ENCODE measurements at places on chromosomes 2 and 18.

- DNase-seq: no peak
Observed at GRCh38 chr2:136012315-136012714, 26.9 kb upstream of the DARS1 start.

GRCh38 chr2:137837830-137838229 lies 126.4 kb upstream of the HNMT start:
- no peak for DNase-seq

DNA sequence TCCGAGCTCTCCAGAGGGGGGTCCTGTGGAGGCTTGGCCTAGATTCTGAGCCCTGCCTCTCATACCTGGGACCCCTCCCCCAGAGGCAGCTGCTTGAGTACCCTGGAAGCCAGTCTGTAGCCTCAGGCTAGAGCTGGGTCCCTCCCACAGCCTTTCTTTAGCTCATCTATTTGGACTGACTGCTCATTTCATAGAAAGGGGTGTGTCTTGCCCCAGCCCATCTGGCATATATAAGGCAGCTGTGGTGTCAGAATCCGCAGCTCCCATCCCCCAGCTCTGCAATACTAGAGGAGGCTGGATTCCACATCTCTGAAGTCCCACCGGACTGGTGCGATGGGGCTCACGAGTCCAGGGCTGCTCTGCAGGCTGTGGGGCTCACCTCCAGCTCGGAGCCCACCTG lies 26.1 kb downstream of the MPHOSPH10 start:
- DNase-seq: no peak

DNA sequence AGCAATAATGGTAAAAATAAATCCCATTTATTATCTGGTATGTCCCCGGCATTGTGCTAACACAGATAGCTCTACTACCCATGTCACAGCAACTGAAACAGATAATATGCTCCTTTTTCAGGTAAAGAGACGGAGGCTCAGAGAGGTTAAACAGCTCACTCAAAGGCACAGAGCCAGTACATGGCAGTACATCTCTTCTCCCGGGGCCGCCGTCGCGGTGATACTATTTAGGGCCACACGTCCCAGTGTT lies 693 bp upstream of the PDK1 start:
- no peak for DNase-seq

DNA sequence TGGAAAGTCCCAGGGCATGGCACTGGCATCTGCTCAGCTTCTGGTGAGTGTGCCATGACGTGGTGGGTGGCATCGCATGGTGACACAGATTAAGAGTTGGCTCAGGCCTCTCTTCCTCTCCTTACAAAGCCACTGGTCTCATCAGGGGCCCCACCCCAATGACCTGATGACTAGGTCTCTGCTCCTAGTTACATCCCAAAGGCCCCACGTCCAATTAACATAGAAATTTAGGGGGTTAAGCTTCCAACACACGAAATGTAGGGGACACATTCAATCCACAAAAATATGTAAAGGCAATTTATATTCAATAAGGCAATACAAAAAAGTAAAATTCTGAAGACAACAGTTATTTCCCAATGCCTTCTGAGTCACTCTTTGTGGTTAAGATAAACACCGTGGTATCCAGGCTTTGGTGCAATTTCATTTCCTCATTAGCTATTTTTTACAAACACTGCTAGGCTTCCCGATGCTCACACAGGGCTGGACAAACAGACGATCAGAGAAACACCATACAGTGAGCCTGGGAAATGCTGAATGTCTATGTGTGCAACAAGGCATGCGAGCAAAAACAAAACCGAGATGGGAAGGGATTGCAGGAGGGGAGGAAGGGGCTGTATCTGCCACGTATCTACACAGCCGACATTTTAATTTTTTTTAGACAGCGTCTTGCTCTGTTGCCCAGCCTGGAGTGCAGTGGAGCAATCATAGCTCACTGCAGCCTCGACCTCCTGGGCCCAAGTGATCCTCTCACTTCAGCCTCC lies 67.2 kb downstream of the MBP start:
- DNase-seq: no peak

GRCh38 chr2:69693059-69693774 lies 48.7 kb upstream of the ANXA4 start:
- no peak for DNase-seq

DNA sequence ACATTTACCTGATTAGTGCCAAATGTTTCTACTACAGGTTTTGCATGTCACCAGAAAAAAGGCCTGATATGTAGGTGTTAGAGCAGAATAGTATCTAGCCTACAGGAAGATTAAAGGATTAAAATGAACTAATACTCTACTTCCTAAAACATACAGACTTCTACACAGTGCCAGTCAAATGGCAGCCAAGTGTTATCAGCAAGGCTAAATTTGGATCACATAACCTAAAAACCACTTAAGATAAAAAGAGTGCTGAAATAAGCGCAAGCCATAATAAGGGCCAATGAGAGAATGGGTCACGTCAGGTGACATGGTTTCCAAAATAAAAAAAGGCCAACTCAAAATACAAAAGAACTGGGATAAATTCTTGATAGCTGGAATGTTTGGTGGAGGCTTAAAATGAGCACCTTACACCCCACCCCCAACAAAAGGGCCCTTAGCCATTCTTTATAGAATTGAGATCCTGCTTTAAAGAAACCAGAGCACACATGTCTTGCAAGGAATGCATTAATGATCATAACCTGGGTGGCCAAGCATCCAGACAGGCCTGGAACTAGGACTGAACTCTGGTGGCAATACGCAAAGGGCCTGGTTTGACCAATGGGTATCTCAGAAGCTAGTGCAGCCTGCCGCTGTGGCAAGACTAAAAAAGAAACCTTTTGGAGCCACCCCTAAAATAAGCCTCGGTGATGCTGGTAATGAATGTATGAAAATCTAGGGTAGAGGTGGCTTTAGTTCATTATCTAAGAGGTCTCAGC lies 32.4 kb downstream of the IRS1 start:
- DNase-seq: no peak
